ENCODE measurements at places on chromosomes 16 and 17.

GRCh38 chr16:76441876-76442275 lies 164.7 kb downstream of the CNTNAP4 start:
- DNase-seq: no peak

DNA sequence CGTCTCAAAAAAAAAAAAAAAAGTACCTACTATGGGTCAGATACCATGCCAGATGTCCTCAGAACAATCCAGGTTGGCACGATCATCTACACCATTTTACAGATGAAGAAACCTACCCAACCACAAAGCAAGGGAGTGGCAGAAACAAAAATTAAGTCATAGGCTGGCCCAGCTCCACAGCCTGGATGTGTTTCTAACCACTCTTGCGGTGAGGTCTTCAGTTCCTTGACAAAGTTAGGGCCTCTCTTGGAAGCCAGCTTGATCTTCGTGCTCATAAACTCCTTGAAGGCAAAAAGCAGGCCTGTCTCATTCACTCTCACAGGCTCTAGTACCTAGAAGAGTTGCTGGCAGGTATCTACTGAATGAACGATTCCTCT lies 6.2 kb downstream of the GGA2 start:
- no peak for DNase-seq

- no peak for DNase-seq
Observed at GRCh38 chr16:49482690-49483089, 109.1 kb downstream of the C16orf78 start.

DNA sequence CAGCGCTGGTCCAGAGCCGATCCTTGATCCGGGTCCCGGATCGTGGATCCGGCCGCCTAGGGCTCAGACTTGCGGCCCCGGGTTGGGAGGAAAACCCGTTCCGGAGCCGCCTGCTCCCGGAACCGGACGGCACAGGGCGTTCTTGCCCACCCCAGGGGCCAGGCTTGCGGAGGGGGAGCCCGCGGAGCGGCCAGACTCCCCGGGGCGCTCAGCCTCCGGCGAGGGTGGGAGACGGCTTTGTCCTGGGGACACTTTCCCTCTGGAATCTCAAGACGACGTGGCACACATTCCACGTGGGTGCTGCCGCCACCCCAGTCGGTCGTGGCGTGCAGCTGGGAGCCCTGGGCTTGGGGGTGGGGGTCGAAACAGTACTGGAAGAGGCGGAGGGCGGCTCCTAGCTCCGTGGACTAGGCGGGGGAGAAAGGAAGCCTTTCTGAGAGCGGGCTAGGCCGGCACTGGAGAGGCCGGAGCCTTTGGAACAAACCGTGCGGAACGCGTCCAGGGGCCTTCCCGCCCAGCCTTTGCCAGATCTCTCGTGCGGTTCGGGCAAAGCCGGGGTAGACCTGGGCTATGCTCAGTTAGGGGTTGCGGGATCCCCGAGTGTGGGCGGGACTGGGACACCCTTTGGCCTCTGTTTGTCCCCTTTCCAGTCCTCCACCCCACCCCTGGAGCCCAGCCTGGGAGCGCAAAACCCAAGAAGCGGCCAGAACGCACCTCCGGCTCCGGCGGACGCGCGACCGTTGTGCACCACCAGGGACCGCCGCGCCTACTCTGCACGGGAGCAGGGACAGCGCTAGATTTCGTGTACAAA lies 26.5 kb downstream of the SREBF1 start:
- no peak for DNase-seq

- DNase-seq: peak; percentile 85
Observed at GRCh38 chr17:78378225-78379130, at the start of gene PGS1. PGS1 (plus strand) TSS chr17:78378649; CDS start chr17:78378666, 17 bp downstream.

GRCh38 chr17:41434415-41434814 lies 6.4 kb downstream of the KRT38 start:
- no peak for DNase-seq

- DNase-seq: peak; percentile 48
Observed at GRCh38 chr16:81366316-81366932, 51.7 kb downstream of the GAN start.

DNA sequence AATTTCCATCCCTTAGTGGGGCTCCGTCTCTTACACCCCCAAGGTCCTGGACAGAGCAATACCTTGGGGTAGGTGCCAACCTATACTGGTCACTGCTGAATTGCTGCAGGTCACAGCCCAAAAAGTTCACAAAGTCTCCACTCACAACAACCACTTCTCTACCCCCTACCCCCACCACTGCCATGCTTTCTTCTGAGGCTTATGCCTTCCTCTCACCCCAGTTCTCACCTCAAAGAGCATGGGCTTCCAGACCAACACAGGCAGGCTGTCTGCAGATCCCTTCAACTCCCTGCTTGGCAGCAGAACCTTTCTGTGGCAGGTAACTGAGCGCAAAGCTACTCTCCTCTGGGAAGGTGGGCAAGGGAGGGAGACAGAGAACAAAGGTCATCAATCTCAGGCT lies 35.5 kb downstream of the C16orf78 start:
- DNase-seq: no peak

DNA sequence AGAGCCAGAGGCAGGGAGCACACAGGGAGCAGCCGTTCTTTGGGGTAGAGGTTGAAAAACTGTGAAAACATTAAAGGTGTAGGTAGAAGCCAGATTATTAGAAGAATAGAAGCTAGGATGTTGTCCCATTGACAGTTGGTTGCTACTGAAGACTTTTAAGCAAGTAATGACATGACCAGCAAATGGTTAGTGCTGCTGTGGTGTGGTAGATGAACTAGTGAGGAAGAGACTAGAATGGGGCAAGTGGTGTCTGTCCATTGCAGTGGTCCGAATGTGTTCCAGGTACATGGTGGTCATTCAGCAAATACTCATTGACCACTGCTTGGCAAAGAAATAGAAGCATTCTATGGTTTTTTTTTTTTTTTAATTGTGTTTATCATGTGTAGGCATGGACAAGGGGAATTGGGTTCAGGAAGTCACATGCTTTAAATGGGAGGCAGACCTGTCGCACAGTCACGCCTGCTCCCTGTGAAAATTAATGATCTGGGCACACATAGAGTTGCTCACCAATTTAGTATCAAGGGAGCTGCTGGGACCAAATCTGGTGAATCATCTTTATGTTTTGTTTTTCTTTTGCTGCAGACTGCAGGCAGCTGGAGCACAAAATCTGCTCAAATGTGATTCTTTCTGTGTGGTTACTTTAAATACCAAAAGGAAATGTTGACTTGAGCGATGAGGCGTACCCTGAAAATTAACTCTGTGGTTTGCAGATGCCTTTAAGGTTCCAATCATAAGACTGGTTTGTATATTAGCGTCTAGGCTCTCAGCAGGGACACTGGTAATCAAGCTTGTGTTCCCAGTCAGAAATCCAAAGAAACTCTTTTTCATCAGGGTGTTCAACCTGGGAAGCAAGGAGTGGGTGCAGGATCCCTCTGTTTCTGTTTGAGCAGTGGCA lies 30.7 kb downstream of the YPEL2 start:
- peak; percentile 50 for DNase-seq

DNA sequence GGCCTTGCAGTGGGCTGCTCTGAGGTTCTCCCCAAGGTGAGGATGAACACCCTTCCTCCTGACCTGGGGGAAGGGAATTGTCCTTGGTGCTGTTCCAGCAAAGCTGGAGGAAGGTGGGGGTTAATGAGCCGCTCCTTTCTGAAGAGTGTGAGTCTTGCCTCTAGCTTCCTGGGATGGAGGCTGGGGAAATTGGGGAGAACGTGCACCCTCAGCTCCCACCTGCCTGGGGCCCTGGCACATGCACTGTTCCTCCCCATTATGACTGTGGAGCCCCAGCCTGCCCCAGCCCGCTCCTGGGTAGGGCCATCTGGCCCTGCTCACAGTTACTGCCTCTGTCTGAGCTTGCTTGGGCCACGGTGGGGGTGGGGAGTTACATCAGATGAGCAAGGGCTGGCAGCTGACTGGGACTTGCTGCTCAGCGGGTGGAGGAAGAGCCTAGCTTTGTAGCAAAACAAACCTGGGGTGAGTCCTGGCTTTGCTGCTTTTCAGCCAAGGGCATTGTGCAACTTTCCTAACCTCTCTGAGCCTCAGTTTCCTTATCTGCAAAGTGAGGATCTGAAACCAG lies 11.1 kb downstream of the TNS4 start:
- no peak for DNase-seq

DNA sequence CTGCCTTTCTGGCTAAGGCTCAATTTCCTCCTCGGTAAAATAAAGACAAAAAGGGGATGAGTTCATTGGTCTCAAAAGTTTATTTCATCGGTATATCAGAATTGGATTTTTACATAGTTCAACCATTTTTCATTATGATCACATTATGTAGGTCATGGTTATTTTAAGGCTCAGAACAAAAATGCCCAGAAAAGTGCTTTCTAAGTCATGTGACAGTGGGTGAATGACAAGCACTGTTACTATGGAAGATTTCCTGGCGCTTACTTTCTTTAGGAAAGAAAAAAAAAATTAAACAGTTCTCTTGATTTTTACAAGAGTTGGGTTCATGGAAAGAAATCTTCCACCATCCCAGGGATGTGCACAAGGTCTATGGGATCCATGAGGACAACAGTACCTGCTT lies 117.9 kb upstream of the CES5A start:
- no peak for DNase-seq

DNA sequence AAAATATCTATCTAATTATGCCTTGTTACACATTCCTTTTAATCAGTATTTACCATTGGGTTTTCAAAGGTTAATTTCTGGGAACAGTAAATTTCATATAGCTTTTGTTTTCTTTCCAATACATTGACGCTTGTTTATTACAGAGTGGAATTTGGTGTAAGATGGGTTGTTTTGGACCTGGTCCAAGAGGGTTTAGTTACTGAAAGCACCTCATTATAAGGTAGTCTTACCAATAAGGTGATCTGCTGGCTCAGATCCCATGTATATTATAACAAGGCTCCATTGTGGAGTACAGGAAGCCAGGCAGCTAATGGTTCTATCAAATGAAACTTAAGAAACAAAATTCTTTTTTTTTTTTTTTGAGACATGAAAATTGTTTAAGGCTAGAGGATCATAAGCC lies 87.3 kb upstream of the NACA2 start:
- no peak for DNase-seq

DNA sequence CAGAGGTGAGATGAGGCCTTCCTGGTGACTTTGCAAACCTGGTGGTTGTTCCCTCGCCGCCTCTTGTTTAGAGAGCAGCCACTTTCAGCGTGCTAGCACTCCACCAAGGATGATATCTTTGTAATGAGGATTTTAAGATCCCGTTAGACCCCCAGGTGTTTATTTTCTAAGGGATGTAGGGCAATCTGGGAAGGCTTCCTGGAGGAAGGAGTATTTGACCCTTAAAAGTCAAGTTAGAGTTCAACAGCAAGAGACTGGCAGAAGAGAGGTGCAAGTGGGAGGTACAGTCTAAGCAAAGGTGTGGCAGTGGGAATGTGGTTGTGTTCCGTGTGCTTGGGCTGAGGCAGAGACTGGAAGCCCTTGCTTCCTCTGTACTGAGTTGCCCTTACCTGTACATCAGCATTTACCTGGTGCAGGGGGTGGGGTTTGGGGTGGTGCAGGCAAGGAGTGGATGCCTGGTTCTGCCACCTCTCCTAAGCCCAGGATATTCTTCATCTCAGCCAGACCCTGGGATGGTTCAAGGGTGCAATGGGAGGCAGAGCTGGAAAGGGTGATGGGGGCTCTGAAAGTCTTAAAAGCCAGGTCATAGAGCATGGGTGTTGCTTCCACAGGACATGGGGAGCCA lies 83.6 kb downstream of the SDR42E1 start:
- no peak for DNase-seq

GRCh38 chr16:9797306-9797705 lies 384.9 kb downstream of the GRIN2A start:
- no peak for DNase-seq

DNA sequence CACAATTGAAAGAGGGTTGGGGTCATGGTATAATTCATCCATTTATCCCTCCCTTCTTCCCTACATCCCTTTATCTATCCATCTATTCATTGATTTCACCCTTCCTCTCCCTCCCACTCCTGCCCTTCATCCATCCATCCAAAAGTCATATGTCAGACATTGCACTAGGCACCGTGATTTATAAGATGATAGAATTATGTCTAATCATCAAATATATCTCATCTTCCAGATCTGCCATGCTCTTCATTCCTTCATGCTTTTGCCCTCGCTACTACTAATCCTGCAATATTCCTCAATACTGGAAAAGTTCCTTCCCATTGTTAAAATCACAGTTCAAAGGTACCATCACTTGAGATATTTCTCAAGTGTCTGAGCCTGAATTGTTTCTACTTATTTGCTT lies 335.2 kb upstream of the CDH11 start:
- DNase-seq: no peak

DNA sequence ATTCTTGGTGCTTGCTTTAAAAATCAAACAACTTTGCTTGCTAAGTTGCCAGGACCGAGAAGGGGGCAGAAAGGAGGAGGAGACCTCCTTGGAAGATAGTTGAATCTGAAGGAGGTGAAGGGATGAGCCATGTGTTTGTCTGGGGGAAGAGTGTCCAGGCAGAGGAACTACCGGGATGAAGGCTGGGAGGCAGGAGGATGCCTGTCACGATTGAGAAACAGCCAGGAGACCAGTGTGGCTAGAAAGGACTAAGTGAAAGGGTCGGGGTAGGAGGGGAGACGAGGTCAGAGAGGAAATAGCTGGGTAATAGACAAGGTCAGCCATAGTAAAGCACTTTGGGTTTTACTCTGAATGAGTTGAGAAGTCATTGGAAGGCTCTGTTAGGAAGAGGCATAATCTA lies 38.9 kb upstream of the CSNK2A2 start:
- DNase-seq: no peak

DNA sequence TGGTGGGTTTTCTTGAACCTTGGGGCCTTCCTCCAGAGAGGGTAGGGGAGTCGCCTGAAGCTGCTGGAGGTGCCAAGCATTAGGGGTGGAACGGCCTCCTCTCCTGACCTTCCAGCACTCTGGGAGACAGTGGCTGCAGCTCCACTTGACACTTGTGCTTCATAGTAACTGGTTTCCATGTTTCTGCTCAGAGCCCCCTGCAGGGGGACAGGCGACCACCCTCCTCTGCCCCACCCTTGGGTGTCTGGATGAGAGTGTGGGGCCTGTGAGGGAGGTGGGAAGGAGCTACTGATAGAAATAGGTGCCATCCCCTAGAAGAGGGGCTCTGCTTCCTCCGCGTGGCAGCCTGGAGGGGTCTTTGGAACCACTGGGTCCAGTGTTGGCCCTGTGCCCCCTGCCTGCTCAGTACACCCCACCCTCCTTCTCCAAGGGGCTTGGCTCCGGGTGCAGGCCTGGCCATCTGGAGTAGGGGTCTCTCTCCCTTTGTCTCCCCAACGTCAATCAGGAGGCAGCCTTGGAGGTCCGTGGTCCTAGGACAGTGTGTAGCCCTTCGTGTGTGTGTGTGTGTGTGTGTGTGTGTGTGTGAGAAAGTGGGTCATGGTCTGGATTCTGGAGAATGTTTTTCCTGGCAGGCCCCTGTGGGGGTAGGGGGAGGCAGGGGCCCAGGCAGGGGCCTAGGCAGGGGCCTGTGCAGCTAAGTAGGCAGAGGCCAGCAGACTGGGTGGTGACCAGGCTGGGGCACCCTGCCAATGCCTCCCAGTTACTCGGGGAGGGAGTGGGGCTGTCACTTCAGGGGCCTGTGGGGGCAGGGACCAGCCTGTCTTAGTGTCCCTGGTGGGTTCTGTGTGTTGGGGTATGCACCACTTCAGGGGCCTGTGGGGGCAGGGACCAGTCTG lies 4.9 kb downstream of the LASP1 start:
- DNase-seq: no peak

All from CD4-positive, alpha-beta memory T cell (primary cell).